ENCODE measurements at places on chromosomes 5 and 9.

GRCh38 chr9:97721396-97721795, 24.3 kb upstream of the XPA start:
- DNase-seq: no peak

DNA sequence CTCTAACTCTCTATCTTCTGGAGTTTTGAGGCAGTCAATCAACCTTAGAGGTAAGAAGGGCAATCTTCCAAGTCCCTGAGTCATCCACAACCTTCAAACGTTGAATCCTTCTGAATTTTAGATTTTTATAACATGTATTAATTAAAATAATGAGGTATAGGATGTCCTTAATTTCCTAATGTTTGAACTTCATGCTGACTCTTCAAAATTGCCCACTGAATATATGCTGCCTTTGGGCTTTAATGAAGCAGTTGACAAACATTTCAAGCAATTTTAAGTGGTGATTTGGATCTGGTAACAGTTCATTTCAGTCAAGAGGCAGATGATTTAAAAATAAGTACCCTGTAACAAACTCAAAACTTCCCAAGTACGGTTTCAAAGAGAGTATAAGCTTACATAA, 26.0 kb downstream of the ERP44 start:
- DNase-seq: no peak

- DNase-seq: no peak
Measured at GRCh38 chr9:21681641-21682040, 120.8 kb upstream of the MTAP start.

DNA sequence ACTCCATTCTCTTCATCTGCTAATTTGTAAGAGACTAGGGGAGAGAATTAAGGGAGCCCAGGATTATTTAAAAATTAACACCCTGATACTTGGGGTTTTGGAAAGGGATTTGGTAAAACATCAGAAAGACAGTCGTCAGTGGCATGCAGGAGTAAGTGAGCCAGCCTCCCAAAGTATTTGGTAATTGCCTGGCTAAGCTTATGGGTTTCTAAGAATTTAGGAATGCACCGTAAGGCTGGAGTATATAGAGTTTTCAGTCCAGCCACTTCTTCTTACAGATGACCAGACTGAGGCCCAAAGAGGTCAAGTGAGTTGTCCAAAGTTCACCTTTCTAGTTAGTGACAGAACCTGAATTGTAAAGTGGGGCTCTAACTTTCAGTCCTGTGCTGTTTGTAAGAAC, 25.8 kb upstream of the NFIB start:
- DNase-seq: no peak

- DNase-seq: no peak
Measured at GRCh38 chr5:142225141-142225540, 99.7 kb downstream of the SPRY4 start.

DNA sequence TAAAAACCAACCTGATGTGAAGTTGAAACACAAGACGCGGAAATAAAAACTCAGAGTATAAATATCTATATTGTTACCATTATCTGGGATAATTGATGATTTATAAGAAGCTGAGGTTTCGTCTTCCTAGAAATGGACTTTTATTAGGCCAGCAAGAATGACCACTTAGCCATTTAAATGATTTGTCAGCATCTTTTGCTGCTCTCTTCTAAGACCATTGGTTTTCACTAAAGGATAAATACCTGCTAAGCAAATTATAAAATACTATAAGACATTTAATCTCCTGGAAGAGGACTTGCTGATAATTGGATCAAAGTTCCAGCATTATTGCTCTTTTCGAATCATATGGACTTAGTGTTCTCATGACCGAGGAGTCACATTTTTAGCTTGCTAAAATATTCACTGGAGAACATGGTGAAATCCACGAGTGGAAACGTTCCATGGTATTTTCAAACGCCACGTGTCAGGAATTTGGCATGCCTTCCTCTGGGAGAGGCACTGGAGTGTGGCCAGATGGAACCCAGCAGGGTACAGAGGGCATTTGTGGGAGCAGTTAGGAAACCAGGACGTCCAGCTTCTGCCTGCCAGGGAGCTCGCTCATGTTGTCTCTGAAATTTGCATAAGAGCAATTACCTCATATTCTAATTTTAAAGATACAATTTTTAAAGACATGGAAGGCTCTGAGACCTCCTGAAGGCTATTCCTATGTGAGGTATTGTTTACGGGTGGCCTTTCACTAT, 43.1 kb downstream of the TNFAIP8 start:
- peak; percentile 35 for DNase-seq

GRCh38 chr5:107329850-107330249, 340.9 kb downstream of the EFNA5 start:
- DNase-seq: no peak

DNA sequence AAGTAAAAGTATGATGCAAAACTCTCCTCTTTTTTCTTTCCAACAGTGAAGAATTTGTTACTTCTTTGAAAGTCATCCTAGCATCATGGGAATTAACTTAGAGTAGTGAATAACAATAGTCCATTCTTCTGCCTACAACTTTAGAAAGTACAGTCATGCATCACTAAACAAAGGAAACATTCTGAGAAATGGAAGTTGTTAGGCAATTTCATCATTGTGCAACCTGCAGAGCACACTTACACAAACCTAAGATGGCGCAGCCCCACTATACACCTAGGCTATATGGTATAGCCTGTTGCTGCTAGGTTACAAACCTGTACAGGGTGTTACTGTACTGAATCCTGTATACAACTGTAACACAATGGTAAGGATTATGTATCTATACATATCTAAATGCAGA, 1209.3 kb upstream of the C9orf72 start:
- DNase-seq: no peak

GRCh38 chr9:36146651-36147050, 10.1 kb downstream of the GLIPR2 start:
- DNase-seq: no peak
